Esophagus squamous epithelium (tissue), 5 donors: ENCODE measurements at places on chromosomes 1 and 21.

DNA sequence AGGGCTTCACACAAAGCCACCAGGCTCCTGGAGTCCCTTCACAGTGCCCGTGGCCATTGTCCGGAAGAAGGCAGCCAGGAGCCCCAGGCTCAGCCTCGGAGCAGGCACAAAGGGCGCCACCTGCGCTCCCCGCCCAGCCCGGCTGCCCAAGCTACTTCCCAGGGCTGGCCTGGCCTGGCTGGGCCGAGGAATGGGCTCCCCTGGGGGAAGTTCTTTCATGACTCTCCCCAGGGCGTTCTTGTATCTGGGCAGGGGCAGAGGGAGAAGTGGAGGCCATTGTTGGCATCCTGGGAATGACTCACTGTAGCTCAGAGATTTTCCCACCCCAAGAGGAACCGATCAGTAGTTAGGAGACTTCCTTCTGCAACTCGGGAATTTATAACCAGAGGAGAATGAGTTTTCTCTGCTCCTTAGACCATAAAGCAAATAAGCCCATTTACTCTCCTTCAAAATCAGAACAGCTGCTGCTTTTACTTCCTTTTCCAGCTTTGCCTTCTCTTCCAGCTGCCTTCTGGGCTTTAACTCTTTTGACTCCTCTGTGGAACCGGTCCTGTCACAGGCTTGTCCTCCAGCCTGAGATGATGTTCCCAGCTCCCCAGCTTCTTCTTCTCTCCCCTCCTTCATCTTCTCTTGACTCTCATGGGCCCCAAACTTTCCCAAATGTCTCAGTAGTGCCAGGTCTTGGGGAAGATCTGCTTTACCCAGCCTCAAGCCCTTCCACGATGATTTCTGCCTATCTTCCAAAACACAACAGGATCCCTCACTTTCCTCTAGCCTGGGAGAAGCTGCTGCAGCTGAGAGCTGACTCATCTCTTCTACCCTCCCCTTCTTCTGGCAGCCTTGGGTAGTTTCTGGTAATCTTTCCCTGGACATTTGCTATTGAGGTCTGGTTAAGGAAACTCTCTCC lies 118.7 kb upstream of the CD34 start:
- H3K27ac ChIP-seq = peak overlapping the region; percentile 65
- H3K4me1 ChIP-seq = peaks cover 35% of the 10 kb centered on the region
- DNase-seq = no peak
- no peak overlapping the region for H3K4me3 ChIP-seq

DNA sequence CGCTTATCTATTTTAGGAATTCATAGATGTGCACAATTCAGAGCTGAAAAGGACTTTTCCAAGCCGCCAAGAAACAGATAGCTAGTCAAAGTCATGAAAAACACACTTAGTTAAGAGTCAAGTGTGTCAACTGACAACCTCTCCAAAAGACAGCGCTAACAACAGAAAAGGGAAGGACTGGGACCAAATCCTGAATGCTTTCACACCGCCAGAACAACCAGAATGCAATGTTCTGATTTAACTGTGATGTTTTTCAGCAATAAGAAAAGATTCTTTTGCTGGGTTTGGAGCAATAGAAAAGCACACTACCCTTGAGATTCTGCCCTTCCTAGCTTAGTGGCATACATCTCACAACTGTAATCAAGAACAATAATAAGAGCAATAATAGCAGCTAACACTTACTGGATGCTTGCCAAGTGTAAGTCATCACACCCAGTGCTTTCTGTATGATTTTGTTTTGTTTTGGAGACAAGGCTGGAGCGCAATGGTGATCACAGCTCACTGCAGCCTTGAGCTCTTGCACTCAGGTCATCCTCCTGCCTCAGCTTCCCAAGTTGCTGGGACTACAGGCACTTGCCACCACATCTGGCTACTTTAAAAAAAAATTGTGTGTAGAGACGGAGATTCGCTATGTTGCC lies 33.9 kb upstream of the SDC3 start:
- peaks cover 36% of the 10 kb centered on the region for H3K36me3 ChIP-seq
- no peak for DNase-seq
- no peaks in the 10 kb centered on the region for H3K27me3 ChIP-seq
- H3K4me3 ChIP-seq = no peak overlapping the region

GRCh38 chr1:244862354-244862698 lies 2.0 kb downstream of the HNRNPU start:
- peaks cover 14% of the 10 kb centered on the region for H3K4me1 ChIP-seq
- peak overlapping the region; percentile 100 for H3K27ac ChIP-seq
- H3K36me3 ChIP-seq = peaks cover 13% of the 10 kb centered on the region
- DNase-seq = no peak
- H3K27me3 ChIP-seq = no peaks in the 10 kb centered on the region

DNA sequence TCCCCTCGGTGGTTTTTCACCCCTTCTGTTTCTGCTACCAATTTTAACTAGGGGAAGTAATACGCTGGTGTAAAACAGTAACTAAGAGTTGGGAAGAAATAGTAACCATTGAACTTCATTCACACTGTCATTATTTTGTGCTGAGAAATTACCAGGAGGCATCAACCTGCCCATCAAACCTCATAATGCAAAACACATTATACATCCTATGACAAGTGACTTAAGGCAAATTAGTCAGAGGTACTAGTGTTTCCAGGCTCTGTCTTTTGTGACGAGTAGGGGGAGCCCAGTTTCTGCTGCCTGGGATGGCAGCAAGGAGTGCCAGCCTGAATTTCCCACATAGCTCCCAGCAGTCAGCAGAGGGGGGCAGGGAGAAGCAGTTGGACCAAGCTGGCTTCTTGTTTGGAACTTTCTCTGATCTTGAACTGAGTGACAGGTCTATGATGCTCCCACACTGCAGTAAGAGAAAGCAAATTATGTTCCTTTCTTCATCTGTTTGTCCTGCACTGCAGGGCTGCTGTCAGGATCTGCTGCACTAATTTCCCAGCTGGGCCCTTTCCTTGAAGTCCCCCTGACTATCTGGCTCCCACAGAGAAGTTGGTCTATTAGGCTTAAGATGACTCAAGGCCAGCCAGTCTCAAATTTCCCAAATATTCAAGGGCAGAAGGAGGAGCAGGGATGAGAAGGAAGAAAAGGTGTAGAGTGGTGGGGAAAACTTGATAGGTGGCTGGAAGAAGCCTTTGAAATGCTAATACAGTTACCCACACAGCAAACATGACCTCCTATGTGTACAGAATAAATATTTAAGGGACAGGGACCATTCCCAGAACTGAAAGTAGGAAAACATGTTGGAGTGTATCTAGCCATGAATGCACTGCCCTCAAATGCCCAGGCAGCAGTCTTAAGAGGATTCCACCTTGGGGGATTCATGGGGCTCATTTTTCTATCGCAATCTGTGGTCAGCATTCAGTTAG lies 322.8 kb downstream of the SEC16B start:
- DNase-seq = no peak
- no peak overlapping the region for H3K27ac ChIP-seq
- H3K27me3 ChIP-seq = no peaks in the 10 kb centered on the region
- H3K36me3 ChIP-seq = no peaks in the 10 kb centered on the region
- H3K4me3 ChIP-seq = no peak overlapping the region

DNA sequence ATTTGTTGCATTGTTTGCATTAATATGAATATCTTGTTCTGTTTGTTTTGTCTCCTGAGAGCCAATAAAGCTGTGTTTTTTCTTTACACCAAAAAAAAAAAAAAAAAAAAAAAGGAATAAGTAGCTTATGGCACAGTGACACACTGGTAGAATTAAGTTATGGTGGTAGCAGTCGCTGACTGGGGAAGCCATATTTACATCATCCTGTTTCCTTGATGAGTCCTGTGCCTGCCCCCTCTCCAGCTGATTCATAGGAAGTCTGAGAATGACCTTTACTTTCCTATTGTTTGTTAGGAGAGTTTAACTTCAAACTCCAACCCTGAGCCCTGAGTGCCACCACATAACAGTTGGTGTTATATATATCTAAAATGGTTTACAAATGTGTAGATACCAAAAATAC lies 62.2 kb downstream of the OBSCN start:
- no peak for DNase-seq
- no peak overlapping the region for H3K27ac ChIP-seq
- H3K27me3 ChIP-seq = no peaks in the 10 kb centered on the region
- H3K4me3 ChIP-seq = no peak overlapping the region
- H3K4me1 ChIP-seq = peaks cover 1% of the 10 kb centered on the region

DNA sequence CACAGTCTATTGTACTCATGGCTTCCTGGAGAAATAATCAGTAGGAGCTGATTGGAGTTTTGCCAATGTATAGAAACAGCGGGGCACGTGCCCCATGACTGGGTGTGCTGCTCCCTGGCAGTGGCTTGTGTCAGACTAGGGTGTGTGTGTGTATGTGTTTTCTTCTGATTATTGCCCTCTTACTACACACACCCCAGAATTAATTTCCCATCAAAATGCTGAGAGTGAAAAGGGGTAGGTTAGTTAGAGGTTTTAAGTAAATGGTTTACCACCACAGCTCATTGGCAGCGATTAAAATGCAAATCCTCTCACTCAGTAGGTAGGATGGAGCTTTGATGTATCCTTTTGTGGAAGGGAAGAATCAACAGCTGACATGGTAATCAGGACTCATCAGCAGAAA lies 29.9 kb downstream of the HHAT start:
- no peak overlapping the region for H3K27ac ChIP-seq
- no peaks in the 10 kb centered on the region for H3K36me3 ChIP-seq
- no peak overlapping the region for H3K4me3 ChIP-seq
- peaks cover 28% of the 10 kb centered on the region for H3K4me1 ChIP-seq

DNA sequence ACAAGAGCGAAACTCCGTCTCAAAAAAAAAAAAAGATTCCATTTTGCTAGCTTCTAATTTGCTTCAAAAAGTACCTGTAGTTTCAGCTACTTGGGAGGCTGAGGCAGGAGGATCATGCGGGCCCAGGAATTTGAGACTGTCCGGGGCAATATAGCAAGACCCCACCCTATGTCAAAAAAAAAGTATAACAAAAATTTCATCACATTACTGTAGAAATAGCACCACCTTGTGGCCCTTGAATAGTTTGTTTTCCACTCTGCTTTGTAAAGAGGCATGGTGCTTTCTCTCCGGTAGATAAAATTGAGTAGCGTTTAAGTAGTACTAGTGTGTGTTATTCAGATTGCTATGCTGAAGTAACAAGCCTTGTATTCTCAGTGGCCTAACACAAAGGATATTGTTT lies 18.2 kb upstream of the MSTO1 start:
- DNase-seq = no peak
- no peak overlapping the region for H3K4me3 ChIP-seq
- no peaks in the 10 kb centered on the region for H3K4me1 ChIP-seq
- no peaks in the 10 kb centered on the region for H3K27me3 ChIP-seq

DNA sequence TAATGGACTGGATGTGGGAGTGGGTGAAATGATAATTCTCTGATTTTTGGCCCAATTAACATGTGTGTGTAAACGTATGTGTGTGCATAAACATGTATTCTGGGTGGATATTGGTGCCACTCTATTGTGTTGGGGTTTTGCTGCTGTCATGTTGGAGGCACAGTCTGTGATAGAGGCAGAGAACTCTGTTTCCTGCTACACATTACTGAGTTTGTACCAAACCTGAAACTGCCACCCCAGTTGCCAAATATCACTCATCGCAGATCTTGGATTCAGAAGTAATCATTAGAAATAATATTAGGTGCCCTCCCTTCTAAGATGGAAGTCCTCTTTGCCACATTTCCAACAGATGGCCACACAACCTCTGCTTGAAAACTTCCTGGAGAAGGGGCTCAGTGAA lies 13.8 kb downstream of the FASLG start:
- H3K4me1 ChIP-seq = no peaks in the 10 kb centered on the region
- no peak overlapping the region for H3K4me3 ChIP-seq
- DNase-seq = no peak
- no peak overlapping the region for H3K27ac ChIP-seq
- H3K27me3 ChIP-seq = no peaks in the 10 kb centered on the region
- H3K36me3 ChIP-seq = no peaks in the 10 kb centered on the region

DNA sequence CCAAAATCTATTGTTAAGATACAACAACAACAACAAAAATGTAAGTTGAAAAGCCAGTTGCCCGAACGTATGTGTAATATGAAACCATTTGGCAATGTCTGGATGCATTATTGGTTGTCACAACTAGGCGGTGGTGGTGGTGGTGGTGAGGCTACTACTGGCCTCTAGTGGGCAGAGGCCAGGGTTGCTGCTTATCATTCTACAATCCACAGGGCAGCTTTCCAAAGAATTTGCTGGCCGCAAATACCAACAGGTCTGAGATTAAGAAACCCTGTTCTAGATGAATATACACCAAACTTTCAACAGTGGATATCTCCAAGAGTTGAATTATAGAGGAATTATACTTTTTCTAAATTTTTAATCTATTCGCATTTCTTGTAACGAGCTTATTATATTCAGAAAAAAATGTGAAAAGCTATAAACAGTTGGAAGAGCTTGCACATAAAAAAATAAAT lies 26.8 kb upstream of the ZNF697 start:
- DNase-seq = no peak
- peaks cover 5% of the 10 kb centered on the region for H3K4me1 ChIP-seq
- peak overlapping the region; percentile 66 for H3K4me3 ChIP-seq
- H3K36me3 ChIP-seq = no peaks in the 10 kb centered on the region

GRCh38 chr1:64727861-64728260 lies 17.0 kb upstream of the RAVER2 start:
- no peaks in the 10 kb centered on the region for H3K4me1 ChIP-seq
- no peaks in the 10 kb centered on the region for H3K27me3 ChIP-seq
- DNase-seq = no peak

DNA sequence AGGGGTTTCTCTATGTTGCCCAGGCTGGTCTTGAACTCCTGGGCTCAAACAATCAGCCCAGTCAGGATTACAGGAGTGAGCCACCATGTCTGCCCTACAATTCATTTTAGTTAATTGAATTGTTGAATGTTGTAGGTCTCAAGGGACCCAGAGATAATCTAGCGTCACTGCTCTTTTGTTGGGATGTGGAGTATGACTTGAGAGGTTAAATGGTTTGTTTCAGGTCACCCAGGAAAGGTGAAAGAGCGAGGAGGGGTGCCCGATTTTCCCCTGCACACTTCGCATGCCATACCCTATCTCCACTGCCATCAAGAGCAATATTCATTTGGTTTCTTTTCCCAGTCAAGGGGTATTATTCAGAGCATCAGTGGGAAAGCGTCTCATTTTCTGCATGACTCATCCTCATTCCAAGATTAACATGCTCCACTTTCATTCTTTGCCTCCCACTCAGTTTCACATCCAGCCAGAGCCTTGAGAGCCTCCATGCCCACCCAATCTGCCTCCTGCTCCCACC lies 13.1 kb upstream of the SLC30A1 start:
- no peak overlapping the region for H3K27ac ChIP-seq
- H3K4me1 ChIP-seq = peaks cover 9% of the 10 kb centered on the region
- no peak overlapping the region for H3K4me3 ChIP-seq
- H3K27me3 ChIP-seq = no peaks in the 10 kb centered on the region
- H3K36me3 ChIP-seq = no peaks in the 10 kb centered on the region

DNA sequence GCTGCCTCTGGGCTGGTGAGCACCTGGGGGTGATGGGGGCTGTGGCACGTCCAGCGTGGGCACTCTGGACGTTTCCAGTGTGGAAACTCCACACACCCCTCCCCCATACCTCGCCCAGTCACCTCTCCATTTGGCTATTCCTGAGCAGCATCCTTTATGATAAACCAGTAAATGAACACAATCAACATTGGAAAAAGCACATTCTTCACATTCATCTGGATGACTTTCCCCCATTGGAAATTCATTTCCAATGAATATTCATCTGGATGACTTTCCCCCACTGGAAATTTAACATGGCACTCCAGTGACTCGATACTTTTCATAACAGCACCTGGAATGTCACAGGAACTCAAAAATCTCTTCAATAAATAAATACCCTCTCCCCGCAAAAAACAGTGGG lies 104.8 kb upstream of the KRTAP19-8 start:
- H3K27me3 ChIP-seq = no peaks in the 10 kb centered on the region
- DNase-seq = no peak
- H3K27ac ChIP-seq = no peak overlapping the region
